ENCODE measurements at places on chromosomes 1 and 21.

GRCh38 chr1:55463814-55464475 lies 248.8 kb upstream of the USP24 start:
- no peak for DNase-seq

GRCh38 chr1:43951021-43951985 lies 4.6 kb downstream of the IPO13 start:
- DNase-seq, result no peak

DNA sequence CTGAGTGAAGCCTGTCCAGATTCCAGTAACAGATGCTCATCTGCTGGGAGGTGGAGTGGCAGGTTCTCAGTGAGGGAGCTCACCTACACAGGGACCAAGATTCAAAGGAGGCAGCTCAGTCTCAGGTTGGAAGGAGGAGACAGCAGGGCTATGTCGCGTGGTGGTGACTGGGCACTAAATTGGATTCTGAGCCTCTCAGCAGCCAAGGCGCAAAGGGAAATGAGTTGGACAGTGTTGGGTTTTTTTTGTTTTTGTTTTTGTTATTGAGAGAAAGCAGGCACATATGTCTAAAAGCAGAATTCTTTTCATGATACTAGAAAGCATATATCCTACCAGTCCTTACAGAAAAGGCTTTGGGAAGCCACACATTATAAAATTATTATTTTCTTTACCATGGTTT lies 26.2 kb downstream of the UMODL1 start:
- DNase-seq, result no peak

- DNase-seq, result peak; percentile 40
Measured at GRCh38 chr1:6359216-6360116, 34.1 kb downstream of the ACOT7 start.

GRCh38 chr1:8137481-8138244 lies 111.6 kb upstream of the ERRFI1 start:
- DNase-seq, result no peak

DNA sequence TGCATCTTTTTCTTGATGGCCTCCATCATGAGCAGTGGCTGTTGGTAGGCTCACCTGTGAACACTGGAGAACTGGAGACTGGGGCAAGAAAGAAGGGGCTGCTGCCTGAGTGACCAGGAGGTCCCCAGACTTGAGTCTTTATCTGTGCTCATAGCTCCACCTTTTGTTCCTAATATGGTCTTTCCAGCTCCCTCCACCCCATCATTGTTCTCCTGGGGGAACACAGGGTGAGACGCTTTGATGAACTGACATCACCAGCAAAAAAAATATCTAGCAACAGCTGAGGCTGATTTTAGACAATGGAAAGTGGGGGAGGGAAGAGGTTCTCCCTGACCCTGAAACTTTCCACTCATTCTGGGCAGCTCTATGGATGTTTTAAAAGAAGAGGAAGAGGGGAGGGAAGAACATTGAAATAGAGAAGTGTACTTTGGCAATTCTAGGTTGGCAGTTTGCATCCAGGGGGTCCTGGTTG lies at the start of gene TPM3:
TPM3 (minus strand) TSS at position 111 of the 472 bp plus-strand sequence; CDS start at position 29, 82 bp downstream.
- no peak for DNase-seq

DNA sequence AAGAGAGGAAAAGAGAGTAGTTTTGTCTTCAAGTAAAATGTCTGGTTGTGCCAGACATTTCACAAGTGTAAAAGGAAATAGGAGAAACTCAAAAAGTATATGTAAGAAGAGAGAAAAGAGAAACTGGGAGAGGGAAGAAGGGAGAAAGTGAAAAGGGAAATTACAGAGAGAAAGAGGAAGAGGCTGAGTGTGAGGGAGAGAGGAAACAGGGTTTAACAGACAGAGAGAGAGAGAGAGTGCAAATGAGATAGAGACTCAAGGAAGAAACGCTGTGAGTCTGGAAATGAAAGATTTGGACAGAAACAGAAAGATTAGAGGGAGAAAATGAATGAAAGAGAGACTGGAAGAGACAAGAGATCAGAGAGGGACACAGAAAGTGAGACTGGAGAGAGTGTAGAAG lies 806.2 kb downstream of the PLA2G4A start:
- DNase-seq, result no peak

DNA sequence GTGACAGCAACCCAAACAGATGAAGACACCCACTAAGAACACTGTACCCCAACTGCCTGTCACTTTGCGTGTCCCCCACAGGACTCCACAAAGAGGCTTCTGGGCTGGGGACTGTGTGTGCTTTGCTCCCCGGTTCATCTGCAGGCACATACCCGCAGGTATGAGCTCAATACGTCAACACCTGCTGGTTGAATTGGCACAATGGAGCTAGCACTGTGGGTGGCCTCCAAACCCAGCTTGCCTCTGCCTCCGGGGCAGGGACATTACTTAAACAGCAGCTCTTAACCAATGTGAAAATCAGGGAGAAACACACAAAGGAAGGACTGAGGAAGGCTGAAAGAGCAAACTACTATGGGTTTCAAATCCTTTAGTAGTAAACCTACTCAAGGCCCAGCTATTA lies 140.2 kb upstream of the TIAM1 start:
- DNase-seq, result no peak

DNA sequence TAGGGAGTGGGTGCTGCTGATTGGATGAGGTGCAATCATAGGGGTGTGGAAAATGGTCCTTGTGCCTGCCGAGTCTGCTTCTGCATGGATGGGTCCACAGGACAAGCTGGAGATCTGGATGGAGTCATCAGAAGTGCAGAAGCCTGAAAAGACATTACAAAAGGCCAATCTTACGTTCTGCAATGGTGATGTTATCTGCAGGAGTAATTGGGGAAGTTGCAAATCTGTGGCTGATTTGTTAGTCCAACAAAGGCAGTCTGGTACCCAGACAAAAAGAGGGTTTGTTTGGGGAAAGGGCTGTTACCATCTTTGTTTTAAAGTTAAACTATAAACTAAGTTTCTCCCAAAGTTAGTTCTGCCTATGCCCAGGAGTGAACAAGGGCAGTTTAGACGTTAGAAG lies 166.5 kb downstream of the PGBD5 start:
- DNase-seq, result no peak

DNA sequence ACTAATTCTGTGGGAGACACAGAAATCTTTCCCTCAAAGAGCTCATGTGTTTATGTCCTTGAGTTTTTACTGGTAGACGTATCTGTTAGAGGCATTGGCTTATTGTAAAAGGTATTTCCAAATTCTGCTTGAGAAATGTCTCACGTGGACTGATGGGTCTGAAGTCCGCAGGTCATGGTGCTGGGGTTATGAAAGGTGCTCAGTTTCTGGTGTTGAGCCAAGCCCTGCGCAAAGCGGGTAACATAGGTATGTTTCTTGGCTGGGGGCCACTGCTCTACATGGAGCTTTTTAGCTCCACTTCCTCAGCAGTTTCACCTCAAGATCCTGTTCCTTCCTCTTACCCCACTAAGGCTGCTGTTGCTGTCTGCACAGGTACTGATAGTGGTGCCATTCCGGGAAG lies 10.8 kb downstream of the UTP25 start:
- no peak for DNase-seq

DNA sequence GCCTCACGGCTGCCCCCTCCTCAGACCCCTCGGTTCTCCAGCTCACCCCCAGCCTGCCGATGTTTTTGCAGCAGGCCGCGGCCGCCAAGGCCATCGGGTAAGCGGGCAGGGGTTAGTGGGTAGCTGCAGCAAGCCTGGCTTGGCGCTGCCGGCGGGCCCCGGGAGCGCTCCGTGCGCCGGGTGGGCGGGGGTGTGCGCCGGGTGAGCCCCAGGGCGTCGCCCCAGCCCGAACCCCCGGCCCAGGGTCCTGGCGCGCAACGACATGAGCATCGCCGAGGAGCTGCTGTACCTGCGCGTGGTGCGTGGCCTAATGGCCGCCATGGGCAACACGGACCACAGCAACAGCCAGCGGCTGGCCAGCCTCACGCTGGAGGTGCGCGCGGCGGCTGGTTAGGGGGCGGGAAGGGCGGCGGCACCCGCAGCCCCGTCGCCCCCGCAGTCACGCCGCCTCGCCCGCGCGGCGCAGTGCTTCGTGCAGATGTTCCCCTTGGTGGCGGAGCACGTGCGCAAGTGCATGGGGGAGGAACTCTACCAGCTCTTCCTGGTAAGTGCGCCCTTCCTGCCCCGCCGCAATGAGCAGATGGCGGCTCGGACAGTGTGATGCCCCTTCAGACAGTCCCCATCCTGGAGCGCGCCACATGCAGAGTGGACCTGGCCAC lies 6.5 kb downstream of the RNU5D-1 start:
- no peak for DNase-seq

DNA sequence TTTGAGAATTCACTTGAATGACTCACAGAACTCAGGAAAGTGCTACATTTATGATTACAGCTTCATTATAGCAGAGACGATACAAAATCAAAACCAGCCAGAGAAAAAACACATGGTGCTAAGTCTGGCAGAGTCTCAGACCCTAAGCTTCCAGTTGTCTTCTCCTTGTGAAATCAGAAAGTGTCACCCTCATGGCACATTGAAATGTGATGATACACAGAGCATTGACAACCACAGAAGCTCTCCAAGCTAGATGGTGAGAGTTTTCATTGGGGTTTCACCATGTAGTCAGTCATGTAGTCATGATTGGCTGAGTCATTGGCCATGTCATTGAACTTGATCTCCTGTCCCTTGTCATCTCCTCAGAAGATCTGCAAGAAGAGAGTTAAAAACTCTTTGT lies 526.6 kb downstream of the MRPL39 start:
- DNase-seq, result no peak

DNA sequence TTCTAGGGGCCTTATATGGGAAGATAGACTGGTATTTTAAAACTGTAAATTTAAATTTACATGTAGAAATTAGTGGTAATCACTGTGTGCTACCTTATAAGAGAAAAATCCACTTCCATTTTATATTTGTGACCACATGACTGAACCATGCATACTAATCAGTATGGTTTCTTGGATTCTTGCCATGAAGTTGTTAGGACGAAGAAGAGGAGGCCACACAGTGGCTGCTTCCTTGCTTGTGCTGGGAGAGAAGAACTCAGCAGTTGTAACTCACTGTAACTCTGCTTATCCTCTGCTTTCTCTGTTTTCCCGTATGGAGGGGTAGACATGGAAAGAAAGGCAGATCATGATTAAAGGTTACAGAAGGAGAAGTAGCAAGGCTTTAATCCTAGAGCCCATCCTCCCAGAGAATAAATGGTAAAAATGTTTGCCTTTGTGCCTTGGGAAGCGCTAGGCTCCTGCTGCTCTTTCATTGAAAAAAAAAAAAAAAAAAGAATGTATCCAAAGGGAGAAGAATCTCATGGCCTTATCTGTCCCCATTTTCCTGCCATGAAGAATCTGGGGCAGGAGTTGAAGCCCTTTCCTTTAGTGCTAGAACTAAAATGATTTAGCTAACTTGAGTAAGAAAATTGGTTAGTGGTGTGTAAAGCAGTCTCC lies 32.4 kb downstream of the KCTD3 start:
- no peak for DNase-seq

DNA sequence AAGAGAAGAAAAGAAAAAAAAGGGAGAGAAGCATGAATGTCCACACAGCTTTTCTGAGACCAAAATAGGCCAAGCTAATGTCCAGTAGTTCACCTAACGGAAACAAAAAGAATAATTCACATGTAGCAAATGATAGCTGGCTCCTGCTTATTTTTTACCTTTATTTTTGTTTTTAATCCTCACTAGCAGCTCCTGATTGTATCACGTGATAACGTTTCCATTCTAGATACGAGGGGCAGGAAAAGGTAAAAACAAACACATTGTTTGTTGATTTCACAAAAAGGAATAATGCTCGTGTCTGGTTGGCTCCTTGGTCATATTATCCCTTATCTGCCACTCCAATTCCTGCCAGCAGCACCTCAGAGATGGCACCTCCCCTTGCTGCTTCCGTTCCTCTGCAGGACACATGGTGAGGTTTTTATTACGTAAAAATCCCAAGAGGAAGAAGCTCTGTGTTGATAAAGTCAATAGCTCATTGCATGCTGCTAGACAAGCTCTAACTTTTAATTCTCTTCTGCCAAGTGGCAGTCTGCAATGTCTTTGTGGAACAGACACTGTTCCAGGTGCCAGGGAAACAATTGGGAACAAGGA lies 201.7 kb downstream of the CRB1 start:
- DNase-seq, result no peak

GRCh38 chr1:205680073-205680851 lies at the start of gene SLC45A3:
SLC45A3 (minus strand) TSS chr1:205680509; CDS start chr1:205664656, 15,853 bp downstream.
- peak; percentile 37 for DNase-seq

DNA sequence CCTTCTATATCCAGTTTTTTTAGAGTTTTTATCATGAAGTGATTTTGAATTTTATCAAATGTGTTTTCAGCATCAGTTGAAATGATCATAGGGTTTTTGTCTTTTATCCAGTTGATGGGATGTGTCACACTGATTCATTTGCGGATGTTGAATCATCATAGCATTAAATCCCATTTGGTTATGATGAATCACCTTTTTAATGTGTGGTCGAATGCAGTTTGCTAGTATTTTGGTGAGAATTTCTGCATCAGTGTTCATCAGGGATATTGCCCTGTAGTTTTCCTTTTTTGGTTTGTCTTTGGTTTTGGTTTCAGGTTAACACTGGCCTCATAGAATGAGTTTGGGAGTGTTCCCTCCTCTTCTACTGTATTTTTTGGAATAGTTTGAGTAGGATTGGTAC lies 80.3 kb downstream of the DIRAS3 start:
- no peak for DNase-seq

- DNase-seq, result no peak
Measured at GRCh38 chr1:16971341-16972188, 8.9 kb downstream of the MFAP2 start.

- DNase-seq, result no peak
Measured at GRCh38 chr1:40394491-40395172, 21.1 kb downstream of the SMAP2 start.

GRCh38 chr1:114103992-114104391 lies 49.7 kb downstream of the SYT6 start:
- no peak for DNase-seq

GRCh38 chr1:216054600-216054999 lies 368.6 kb downstream of the USH2A start:
- no peak for DNase-seq

GRCh38 chr1:89041119-89041641 lies 18.5 kb upstream of the GBP3 start:
- no peak for DNase-seq

DNA sequence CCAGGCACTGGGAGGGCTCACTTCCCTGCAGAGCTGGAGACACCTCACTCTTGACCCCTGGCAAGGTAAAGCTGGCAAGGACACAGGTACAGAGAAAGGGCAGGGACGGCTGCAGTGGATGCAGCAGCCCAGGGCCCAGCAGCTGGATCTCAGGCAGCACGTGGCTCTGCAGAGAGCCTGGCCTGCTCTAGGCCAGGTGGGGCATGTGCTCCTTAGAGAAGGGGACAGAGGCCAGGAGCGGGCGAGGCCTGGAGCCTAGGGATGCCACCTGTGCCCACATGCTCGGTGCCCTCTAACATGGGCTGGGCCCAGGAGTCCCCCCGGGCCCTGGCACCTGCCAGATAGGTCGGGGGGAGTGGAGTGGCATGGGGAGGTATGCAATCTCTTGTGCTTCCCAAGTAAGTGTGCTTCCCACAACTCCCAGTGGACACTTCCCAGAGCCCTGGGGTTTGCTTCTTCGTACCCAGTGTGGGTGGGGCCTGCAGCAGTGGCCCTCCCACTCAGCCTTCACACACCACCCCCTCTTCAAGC lies 30.0 kb downstream of the WNT3A start:
- no peak for DNase-seq

Measured in activated CD4-positive, alpha-beta T cell treated with anti-CD3 and anti-CD28 coated beads, Interleukin-2, amount 50 U/mL, for 1 hour (primary cell).